ENCODE measurements at places on chromosomes 3 and 15.

DNA sequence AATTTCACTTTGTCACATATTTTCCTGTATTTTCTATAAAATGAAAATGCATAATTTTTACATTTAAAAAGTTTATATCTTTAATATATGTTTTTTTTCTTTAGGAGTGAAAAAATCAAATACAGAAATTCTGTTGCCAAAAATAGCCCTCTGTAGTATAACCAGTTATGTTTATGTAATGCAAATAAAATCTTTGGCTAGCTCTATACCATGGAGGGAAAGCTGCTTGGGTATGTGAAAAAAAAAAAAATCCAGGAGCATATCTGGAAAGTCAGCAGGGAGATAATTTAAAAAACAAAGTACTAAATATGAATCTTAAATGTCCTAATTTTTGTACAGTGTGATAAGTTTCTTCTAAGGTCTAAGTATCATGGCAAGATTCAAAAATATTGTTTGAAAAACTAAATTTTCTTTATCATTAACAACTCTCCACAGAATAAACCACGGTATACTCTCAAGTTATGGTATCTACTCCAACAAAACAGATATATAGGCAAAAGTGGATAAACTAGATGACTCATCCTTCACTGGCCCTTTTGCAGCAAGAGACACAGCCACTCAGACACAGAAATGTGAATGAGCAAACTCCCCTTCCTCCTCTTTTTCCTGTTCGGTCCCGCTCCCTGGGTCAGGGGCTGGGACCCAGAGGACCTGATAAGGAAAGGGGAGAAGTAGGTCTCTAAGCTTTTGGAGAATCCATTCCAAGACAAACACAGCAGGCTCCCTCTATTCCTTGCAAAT is 66.6 kb downstream of the PDZRN3 start:
- no peaks in the 10 kb centered on the region for H3K27me3 ChIP-seq
- no peaks in the 10 kb centered on the region for H3K4me1 ChIP-seq
- DNase-seq = no peak
- H3K36me3 ChIP-seq = no peaks in the 10 kb centered on the region
- H3K4me3 ChIP-seq = no peak overlapping the region
- H3K27ac ChIP-seq = no peak overlapping the region

GRCh38 chr3:127456471-127457093 is 134.0 kb downstream of the TPRA1 start:
- no peak overlapping the region for H3K27ac ChIP-seq
- H3K27me3 ChIP-seq = no peaks in the 10 kb centered on the region
- H3K36me3 ChIP-seq = no peaks in the 10 kb centered on the region
- H3K4me1 ChIP-seq = no peaks in the 10 kb centered on the region

- no peak overlapping the region for H3K4me3 ChIP-seq
- DNase-seq = no peak
- H3K27ac ChIP-seq = no peak overlapping the region
Measured at GRCh38 chr3:24100696-24101402, 155.8 kb downstream of the NR1D2 start.

DNA sequence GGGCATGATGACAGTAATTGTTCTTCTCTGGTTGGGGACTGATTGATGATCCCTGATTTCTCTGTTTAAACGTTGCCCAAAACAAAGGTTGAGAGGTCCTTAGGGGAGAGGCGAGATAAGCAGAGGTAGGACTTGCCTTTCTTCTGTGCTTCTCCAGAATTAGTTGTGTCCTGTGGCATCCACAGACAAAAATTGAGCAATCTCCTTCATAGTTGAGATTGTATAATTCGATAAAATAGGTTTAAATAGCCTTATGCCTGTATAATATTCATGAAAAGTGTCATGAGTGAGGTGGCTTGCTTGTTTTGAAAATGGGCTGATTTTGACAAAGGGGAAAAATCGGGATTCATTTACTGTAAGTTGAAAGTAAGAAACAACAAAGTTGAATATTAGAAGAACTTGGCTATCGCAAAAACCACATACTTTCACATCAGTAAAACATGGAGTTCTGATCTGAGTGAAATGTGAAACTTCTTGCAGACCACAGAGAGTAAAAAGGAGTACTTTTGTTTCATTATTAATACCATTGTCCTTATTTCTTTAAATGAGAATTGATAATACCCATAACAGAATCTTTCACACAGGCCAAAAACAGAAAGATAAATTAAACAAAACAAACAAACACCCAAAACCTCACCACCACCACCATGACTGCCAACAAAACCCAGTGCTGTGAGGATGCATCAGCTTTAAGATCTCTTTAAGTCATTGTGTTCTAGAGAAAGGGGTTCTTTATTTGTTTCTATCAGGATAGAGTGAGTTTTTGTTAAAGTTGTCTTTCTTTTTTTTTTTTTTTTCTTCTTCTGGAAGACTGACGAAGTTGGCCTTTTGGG is 155.7 kb downstream of the LPP start:
- no peaks in the 10 kb centered on the region for H3K27me3 ChIP-seq
- H3K4me3 ChIP-seq = no peak overlapping the region
- no peak for DNase-seq
- H3K27ac ChIP-seq = no peak overlapping the region
- H3K36me3 ChIP-seq = no peaks in the 10 kb centered on the region

- H3K4me1 ChIP-seq = no peaks in the 10 kb centered on the region
- H3K4me3 ChIP-seq = no peak overlapping the region
- H3K27ac ChIP-seq = no peak overlapping the region
- H3K36me3 ChIP-seq = no peaks in the 10 kb centered on the region
Measured at GRCh38 chr3:123319760-123320159, 118.0 kb downstream of the SEC22A start.

GRCh38 chr3:14031271-14031670 is 93.4 kb downstream of the CHCHD4 start:
- no peaks in the 10 kb centered on the region for H3K27me3 ChIP-seq
- H3K27ac ChIP-seq = no peak overlapping the region
- no peaks in the 10 kb centered on the region for H3K36me3 ChIP-seq

DNA sequence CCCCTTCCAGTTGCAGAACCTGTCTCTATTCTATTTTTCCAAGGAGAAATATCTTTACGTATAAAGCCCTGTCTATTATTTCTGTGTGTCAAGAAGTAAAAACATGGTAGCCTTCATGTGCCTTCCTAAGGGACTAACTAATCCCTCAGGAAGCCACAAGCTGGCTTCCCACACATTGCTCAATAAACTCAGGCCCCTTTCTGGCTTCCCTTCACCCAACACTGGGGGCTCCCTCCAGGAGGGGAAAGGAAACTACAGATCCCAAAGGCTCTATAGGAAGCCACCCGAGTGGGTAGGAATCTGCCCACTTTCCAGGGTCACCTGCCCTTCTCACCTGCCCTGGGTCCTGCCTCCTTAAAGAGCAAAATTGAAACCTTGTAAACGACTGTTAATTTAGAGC is 4.6 kb downstream of the TLE3 start:
- no peak for DNase-seq
- no peak overlapping the region for H3K27ac ChIP-seq
- no peaks in the 10 kb centered on the region for H3K36me3 ChIP-seq
- no peak overlapping the region for H3K4me3 ChIP-seq
- H3K27me3 ChIP-seq = no peaks in the 10 kb centered on the region
- H3K4me1 ChIP-seq = peaks cover 44% of the 10 kb centered on the region

DNA sequence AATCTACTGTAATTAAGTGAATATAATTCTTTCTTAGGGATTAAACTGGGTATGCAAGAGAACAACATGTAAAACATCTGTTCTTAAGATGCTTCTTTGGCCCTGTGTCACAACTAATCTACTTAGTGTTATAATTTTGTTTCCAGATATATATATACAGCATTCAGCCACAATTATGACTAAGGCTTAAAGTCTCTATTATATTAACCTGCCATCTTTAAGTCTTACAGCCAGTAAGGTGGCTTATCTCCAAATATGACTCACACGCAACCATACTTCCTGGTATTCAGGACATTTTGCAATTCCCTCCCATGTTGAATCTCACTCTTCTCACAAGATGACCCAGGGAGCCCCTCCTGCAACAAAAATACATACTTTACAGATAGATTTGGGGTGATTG is 6.6 kb upstream of the KBTBD8 start:
- no peaks in the 10 kb centered on the region for H3K4me1 ChIP-seq
- no peaks in the 10 kb centered on the region for H3K27me3 ChIP-seq
- H3K4me3 ChIP-seq = no peak overlapping the region
- no peak for DNase-seq
- H3K36me3 ChIP-seq = no peaks in the 10 kb centered on the region
- H3K27ac ChIP-seq = no peak overlapping the region

DNA sequence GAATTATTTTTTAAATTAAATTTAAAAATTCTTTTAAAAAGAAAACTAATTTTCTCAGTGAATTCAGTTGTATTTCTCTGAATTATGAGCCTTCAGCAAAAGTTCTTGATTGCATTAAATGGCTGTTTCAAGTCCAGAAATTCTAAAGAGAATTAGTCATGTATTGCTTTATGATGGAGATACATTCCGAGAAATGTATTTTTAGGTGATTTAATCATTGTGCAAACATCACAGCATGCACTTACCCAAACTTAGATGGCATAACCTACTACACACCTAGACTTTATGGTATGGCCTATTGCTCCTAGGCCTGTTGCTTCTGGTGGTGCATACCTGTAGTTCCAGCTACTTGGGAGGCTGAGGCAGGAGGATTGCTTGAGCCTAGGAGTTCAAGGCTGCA is 44.3 kb upstream of the GCNT3 start:
- no peak for DNase-seq
- no peak overlapping the region for H3K27ac ChIP-seq
- no peak overlapping the region for H3K4me3 ChIP-seq
- no peaks in the 10 kb centered on the region for H3K36me3 ChIP-seq
- H3K4me1 ChIP-seq = no peaks in the 10 kb centered on the region

GRCh38 chr3:195771646-195772300 is 40.0 kb downstream of the MUC4 start:
- no peaks in the 10 kb centered on the region for H3K36me3 ChIP-seq
- no peaks in the 10 kb centered on the region for H3K27me3 ChIP-seq
- no peak overlapping the region for H3K27ac ChIP-seq
- no peak for DNase-seq

DNA sequence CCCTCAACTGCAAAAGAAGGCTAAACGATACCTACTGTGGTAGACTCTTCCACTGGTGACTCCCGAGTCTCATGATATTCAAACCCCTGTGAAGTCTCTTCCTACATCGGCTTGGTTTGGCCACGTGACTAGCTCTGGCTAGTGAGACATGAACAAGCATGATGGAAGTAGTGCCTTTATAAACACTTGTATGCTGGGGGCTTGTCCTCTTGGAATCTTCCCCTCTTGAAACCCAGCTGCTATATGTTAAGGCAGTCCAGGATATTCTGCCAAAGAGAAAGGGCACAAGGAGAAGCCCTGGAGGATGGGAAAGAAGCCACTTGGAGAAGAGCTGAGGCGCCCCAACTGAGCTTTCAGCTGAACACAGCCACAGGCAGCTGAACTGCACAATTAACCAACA is 16.4 kb downstream of the RBP1 start:
- no peaks in the 10 kb centered on the region for H3K36me3 ChIP-seq
- H3K27ac ChIP-seq = no peak overlapping the region
- H3K4me1 ChIP-seq = no peaks in the 10 kb centered on the region
- no peak overlapping the region for H3K4me3 ChIP-seq
- H3K27me3 ChIP-seq = no peaks in the 10 kb centered on the region

GRCh38 chr3:185280572-185281365 is 26.9 kb upstream of the EHHADH start:
- peaks cover 12% of the 10 kb centered on the region for H3K4me1 ChIP-seq
- no peaks in the 10 kb centered on the region for H3K36me3 ChIP-seq
- no peak overlapping the region for H3K4me3 ChIP-seq
- H3K27me3 ChIP-seq = no peaks in the 10 kb centered on the region
- DNase-seq = no peak

- no peaks in the 10 kb centered on the region for H3K4me1 ChIP-seq
- H3K27ac ChIP-seq = no peak overlapping the region
- H3K4me3 ChIP-seq = no peak overlapping the region
- H3K36me3 ChIP-seq = no peaks in the 10 kb centered on the region
Measured at GRCh38 chr3:33578325-33579177, 138.3 kb upstream of the UBP1 start.

GRCh38 chr15:95839367-95839782 is 491.1 kb upstream of the NR2F2 start:
- no peak overlapping the region for H3K4me3 ChIP-seq
- DNase-seq = peak; percentile 41
- peak overlapping the region; percentile 24 for H3K27ac ChIP-seq
- H3K27me3 ChIP-seq = no peaks in the 10 kb centered on the region
- H3K36me3 ChIP-seq = no peaks in the 10 kb centered on the region
- peaks cover 21% of the 10 kb centered on the region for H3K4me1 ChIP-seq

GRCh38 chr3:67781218-67781617 is 126.8 kb upstream of the SUCLG2 start:
- DNase-seq = no peak
- no peaks in the 10 kb centered on the region for H3K36me3 ChIP-seq
- no peak overlapping the region for H3K27ac ChIP-seq
- H3K4me3 ChIP-seq = no peak overlapping the region

GRCh38 chr15:63791228-63791627 is 42.5 kb downstream of the HERC1 start:
- H3K36me3 ChIP-seq = no peaks in the 10 kb centered on the region
- no peak for DNase-seq
- no peaks in the 10 kb centered on the region for H3K27me3 ChIP-seq

- no peak overlapping the region for H3K4me3 ChIP-seq
- no peaks in the 10 kb centered on the region for H3K36me3 ChIP-seq
- no peak for DNase-seq
- H3K4me1 ChIP-seq = no peaks in the 10 kb centered on the region
- no peak overlapping the region for H3K27ac ChIP-seq
Measured at GRCh38 chr15:100878648-100879047, 983 bp upstream of the ALDH1A3 start.

DNA sequence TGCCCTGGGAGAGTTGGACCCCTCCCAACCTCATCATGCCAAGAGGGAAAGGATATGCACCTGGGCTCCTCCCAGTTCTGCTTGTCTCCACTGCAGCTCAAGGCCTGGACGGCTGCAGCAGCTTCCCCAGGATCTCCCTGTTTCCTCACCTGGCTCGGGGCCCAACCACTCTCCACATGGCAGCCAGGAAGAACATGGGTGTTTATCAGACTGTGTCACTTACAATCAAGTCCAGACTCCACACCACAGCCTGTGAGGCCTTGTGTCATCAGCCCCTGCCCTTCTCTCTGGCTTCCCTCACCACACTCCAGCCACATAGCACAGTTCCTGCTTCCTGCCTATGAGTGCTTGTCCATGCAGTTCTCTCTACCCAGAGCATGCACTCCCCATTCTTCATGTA is 534.4 kb downstream of the EPHB1 start:
- H3K4me1 ChIP-seq = no peaks in the 10 kb centered on the region
- H3K27me3 ChIP-seq = no peaks in the 10 kb centered on the region
- no peak overlapping the region for H3K27ac ChIP-seq

GRCh38 chr15:71386448-71387236 is 271.4 kb downstream of the THSD4 start:
- no peak for DNase-seq
- no peak overlapping the region for H3K27ac ChIP-seq
- no peaks in the 10 kb centered on the region for H3K4me1 ChIP-seq

DNA sequence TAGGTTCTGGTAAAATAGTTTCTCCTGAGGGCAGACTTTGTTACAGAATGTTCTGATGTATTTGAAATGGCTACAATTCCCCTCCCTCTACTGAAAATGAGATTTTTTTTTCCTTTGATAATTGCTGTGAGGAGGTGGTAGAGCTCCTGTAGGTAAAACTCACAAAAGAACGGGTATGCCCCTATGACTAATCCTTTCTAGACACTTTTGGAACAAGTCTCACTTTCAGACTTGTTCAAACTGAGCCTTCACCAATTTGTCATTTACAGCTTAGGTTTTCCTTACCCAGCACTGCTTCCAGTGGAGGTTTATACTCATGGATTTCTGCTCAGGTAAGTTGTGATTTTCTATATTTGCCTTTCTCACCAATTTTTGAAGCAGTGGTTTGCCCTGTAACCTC is 115.6 kb downstream of the NLGN1 start:
- no peaks in the 10 kb centered on the region for H3K27me3 ChIP-seq
- no peak overlapping the region for H3K27ac ChIP-seq
- H3K36me3 ChIP-seq = no peaks in the 10 kb centered on the region
- H3K4me3 ChIP-seq = no peak overlapping the region

Data from naive thymus-derived CD4-positive, alpha-beta T cell (primary cell).